ENCODE measurements at places on chromosomes 7 and 10.

DNA sequence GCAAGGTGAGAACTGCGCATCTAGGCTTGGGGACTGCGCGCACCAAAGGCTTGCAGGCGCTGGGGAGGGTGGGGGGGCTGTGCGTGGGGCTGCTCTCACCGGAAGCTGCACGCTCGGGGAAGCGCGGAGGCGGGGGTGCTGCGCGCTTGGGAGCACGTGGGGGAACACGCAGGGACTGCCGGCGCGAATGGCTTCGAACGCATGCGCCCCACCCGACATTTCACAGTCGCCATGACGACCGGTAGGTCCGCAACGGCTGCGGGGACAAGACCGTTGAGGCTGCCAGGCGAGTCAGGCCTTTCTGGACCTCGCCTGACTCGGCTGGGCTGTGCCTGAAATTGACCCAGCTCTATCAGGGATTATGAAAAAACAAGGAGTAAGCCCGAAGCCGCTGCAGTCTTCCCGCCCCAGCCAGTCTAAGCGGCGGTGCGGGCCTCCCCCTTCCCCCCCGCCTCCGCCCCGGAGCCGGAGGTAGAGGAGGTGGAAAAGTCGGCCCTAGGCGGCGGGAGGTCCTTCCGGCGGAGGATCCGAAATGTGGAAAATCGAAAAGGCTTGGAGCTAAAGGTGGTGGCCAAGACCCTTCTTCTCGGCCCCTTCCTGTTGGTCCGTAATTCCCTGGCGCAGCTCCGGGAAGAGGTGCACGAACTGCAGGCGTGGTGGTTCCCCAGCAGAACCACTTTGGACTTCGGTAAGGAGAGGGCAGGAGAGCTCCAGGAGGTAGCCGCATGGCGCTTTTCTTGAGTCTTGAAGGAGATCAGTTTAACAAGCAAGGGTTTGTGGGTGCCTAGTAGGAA, 34.9 kb upstream of the STEAP1 start:
- peak; percentile 76 for DNase-seq
- H3K4me1 ChIP-seq: no peaks in the 10 kb centered on the region
- no peak overlapping the region for H3K27ac ChIP-seq
- peak overlapping the region; percentile 24 for H3K4me3 ChIP-seq

- no peak for DNase-seq
- H3K36me3 ChIP-seq: no peaks in the 10 kb centered on the region
- H3K27ac ChIP-seq: no peak overlapping the region
- H3K4me1 ChIP-seq: no peaks in the 10 kb centered on the region
- no peaks in the 10 kb centered on the region for H3K27me3 ChIP-seq
Observed at GRCh38 chr7:20236790-20237189, 19.6 kb upstream of the MACC1 start.

GRCh38 chr7:42227541-42227935, 9.5 kb downstream of the GLI3 start:
- no peaks in the 10 kb centered on the region for H3K4me1 ChIP-seq

GRCh38 chr7:98944386-98944785, 66.1 kb downstream of the TRRAP start:
- H3K4me1 ChIP-seq: no peaks in the 10 kb centered on the region
- no peak for DNase-seq
- peaks cover 14% of the 10 kb centered on the region for H3K36me3 ChIP-seq
- no peaks in the 10 kb centered on the region for H3K27me3 ChIP-seq
- H3K27ac ChIP-seq: no peak overlapping the region

GRCh38 chr10:85557706-85558105, 808.9 kb downstream of the GRID1 start:
- H3K27me3 ChIP-seq: no peaks in the 10 kb centered on the region
- H3K4me3 ChIP-seq: no peak overlapping the region
- DNase-seq: no peak
- H3K36me3 ChIP-seq: no peaks in the 10 kb centered on the region
- no peaks in the 10 kb centered on the region for H3K4me1 ChIP-seq

GRCh38 chr7:157526913-157527634, 190.3 kb downstream of the DNAJB6 start:
- no peaks in the 10 kb centered on the region for H3K27me3 ChIP-seq
- no peak overlapping the region for H3K27ac ChIP-seq
- H3K36me3 ChIP-seq: no peaks in the 10 kb centered on the region
- no peak for DNase-seq
- H3K4me1 ChIP-seq: no peaks in the 10 kb centered on the region

- no peaks in the 10 kb centered on the region for H3K27me3 ChIP-seq
- H3K27ac ChIP-seq: no peak overlapping the region
- no peaks in the 10 kb centered on the region for H3K36me3 ChIP-seq
- H3K4me1 ChIP-seq: no peaks in the 10 kb centered on the region
Observed at GRCh38 chr7:98669329-98670000, 52.4 kb downstream of the NPTX2 start.

DNA sequence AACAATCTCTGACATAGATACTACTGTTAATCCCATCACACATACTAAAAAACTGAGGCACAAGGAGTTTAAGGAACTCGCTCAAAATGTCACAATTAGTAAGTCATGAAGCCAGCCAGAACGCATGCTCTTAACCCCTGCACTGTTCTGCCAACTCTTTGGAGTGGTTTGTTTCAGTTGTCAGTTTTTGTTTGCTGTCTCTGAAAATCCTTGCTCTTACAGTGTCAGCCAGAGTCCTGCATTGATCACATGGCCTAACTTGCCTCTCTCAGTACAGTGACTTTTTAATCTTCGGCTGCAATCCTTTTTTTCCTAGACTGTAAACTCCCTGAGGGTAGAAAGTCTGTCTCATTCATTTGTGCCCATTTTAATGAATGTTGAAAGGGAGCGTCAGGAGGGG, 753.8 kb downstream of the AUTS2 start:
- no peak overlapping the region for H3K4me3 ChIP-seq
- DNase-seq: no peak
- no peaks in the 10 kb centered on the region for H3K27me3 ChIP-seq
- H3K4me1 ChIP-seq: no peaks in the 10 kb centered on the region

- H3K27me3 ChIP-seq: no peaks in the 10 kb centered on the region
- no peak for DNase-seq
- H3K4me1 ChIP-seq: no peaks in the 10 kb centered on the region
- H3K4me3 ChIP-seq: no peak overlapping the region
- H3K27ac ChIP-seq: no peak overlapping the region
- H3K36me3 ChIP-seq: no peaks in the 10 kb centered on the region
Observed at GRCh38 chr10:35493196-35494118, 111.7 kb upstream of the GJD4 start.

DNA sequence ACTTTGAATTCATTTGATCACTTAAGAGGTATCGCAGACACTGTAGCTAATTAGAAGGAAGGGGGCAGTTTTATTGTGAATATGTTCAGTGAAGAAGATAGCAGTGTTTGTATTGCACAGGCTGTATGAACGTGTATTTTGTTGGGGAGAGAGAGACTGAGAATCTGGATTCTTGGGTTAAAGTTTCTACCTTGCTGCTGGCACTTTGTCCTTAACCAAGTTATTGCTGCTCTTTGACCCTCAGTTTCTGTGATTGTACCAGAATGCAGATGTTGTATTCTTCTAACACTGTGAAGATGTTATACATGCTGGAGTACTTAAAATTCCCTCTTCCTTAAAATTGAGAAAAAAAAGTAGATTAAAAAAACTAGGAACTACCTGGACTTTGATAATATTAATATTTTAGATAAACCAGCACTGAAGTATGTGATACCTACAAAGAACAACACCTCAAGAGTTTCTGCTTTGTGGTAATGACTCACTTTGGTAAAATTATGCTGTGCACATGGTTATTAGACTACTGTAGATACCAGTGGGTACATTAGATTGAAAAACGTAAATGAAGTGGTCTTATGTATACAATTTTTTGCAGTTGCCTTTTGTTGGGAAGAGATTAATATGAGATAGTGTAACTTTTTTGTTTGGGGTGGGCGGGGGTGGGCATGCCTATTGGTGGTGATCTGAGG, 321.3 kb downstream of the AUTS2 start:
- no peaks in the 10 kb centered on the region for H3K36me3 ChIP-seq
- H3K4me3 ChIP-seq: no peak overlapping the region

DNA sequence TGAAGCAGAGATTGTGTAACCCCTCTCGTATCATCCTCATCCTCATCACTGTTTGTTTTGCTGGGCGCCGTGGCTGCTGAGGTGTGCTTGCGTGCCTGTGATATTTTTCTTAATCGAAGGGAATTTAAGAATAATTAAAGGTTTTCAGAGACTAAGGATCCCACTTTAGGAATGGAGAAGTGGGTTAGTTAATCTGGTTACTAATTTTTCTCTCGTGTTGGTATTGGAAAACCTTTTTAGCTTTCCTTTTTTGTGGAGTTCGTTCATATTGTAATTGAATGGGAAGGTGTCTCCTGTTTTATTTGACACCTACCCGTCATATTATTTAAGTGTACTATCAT, 1.3 kb downstream of the UBN2 start:
- H3K27ac ChIP-seq: no peak overlapping the region
- H3K4me1 ChIP-seq: peaks cover 2% of the 10 kb centered on the region
- no peaks in the 10 kb centered on the region for H3K36me3 ChIP-seq
- peak overlapping the region; percentile 84 for H3K4me3 ChIP-seq

- H3K36me3 ChIP-seq: no peaks in the 10 kb centered on the region
- no peaks in the 10 kb centered on the region for H3K27me3 ChIP-seq
- no peak overlapping the region for H3K27ac ChIP-seq
- no peaks in the 10 kb centered on the region for H3K4me1 ChIP-seq
- no peak overlapping the region for H3K4me3 ChIP-seq
Observed at GRCh38 chr10:69655124-69655867, 25.2 kb downstream of the FAM241B start.

GRCh38 chr7:27178366-27178765, 4.2 kb upstream of the HOXA10 start:
- no peaks in the 10 kb centered on the region for H3K36me3 ChIP-seq
- no peak for DNase-seq
- no peak overlapping the region for H3K4me3 ChIP-seq
- no peak overlapping the region for H3K27ac ChIP-seq
- H3K4me1 ChIP-seq: no peaks in the 10 kb centered on the region
